Amniotic epithelial cell (primary cell): ENCODE measurements at places on chromosomes 7 and 10.

- DNase-seq, result no peak
Measured at GRCh38 chr10:13998163-13998835, 332.4 kb downstream of the FRMD4A start.

- DNase-seq, result no peak
Measured at GRCh38 chr10:30996481-30997005, 35.1 kb downstream of the ZNF438 start.

DNA sequence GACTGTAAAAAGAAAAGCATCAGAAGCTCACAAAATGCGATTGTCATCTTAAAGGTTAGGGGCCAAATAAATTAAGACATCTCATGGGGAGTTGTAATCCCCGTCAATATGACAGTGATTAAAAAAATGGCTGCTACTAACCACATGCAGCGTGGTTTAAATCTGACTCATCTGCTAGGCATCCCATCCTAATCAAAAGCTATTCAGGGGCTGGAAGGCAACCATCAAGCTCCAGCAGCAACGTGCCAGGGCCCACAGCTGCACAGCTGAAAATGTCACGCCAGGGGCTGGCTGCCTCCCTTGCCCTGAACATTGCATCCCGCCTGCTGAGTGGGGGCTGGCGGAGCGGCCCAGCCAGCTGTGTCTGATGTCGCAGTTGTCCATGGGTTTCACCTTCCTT, 66.3 kb upstream of the FRMD4A start:
- DNase-seq, result peak; percentile 96

DNA sequence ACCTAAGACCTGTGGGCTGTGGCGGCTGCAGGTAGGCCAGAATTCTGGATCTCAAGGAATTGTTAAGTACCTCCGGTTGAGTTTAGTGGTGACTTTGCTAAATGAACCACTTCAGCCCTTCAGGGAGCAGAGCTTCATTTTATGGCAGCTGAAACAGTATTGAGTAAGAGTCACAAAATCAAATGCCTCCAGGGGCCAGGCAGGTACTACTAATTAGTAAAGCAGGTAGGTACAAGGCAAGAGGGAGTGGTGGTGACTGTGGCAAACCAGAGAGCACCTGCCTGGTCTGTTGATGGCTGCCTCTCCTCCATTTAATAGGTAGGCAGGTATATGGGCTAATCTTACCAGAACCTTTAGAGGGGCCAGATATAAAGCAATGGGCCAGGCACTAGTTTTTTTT, 118.8 kb downstream of the EMX2 start:
- DNase-seq, result no peak

DNA sequence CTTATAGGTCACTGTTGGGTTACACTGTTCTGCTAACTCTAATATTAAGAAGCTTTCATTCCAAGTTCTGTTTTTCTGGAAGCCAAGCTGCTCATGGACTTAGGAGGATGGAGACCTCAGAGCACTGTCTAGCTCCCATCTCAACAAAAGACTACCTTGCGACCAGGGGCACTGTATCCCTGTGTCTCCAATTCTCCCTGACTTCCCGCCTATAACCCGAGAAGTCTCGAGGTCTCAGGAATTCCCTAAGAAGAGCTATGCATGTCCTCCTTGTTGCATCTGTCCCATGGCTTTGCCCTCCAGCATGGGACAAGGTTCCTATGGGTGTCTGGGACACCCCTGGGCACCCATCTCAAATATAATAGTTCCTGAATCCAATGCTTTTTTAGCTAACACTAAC, 31.2 kb downstream of the BTBD16 start:
- DNase-seq, result no peak

GRCh38 chr10:123007558-123008354, 839 bp downstream of the IKZF5 start:
- DNase-seq, result peak; percentile 47

- DNase-seq, result no peak
Measured at GRCh38 chr7:11194492-11194891, 220.8 kb downstream of the PHF14 start.

DNA sequence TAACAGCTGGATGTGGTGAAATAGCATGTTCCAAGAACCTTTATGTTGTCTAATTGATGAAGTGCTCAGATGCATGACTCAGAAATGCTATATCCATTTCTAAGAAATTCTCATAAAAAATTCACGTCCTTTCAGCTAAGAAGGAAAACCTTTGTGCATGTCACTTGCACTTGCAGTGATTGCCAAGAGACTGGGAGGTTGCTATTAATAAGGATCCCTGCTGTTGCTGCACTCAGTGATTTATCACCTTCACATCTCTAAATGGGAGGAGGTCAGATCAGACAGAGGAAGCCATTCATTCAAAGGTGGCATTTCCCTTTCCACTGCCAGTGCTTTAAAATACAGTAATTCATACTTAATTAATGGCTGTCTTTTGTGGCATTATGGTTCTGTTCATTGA, 89.5 kb downstream of the THSD7A start:
- peak; percentile 81 for DNase-seq

DNA sequence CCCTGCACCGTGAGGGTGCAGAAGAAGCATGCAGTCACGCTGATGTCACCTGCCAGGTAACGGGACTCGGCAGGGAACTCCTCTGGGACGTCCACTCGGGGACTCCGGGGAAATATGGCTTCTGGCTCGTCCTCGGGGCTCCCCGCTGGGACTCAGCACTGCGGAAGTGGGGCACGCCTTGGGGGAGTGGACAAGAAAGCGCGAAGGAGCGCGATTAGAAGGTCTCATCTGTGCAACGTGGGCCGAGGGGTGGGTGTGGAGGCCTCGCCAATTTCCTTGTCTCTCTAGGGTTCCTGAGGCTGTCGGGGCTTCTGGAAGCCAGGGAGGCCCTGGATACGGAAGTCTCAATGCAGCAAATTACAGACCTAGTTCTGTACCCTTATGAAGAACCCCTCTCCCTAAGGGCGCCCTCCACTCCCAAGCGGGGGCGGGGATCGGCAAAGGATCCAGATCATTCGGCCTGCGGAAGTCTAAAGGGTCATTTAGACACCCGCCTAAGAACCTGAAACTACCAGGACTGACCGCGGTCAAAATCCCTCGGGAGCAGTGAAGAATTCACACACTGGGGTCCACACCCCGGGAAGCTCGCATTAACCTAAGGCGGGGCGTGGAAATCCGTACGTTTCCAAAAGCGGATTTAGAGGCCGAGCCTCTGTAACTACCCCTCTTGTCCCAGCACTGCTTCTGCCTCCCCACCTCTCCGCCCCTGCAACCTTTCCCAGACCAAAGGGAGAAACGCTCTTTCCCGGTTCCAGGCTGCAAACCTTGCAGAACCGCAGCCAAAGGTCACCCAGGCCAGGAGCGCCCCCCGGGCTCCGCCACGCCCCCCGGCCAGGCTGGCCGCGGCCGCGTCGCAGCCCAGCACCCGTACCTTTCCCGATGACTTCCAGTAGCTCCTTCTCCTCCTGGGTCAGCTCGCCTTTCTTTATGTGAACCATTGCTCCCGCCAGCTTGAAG, 640 bp downstream of the ANKMY2 start:
- peak; percentile 43 for DNase-seq

- DNase-seq, result peak; percentile 26
Measured at GRCh38 chr7:4791738-4792536, 16.5 kb downstream of the AP5Z1 start.
